Stimulated activated CD4-positive, alpha-beta T cell treated with anti-CD3 and anti-CD28 coated beads, TNF-alpha, amount 100 ng/mL, for 24 hours (primary cell): ENCODE measurements at places on chromosomes 11 and 22.

GRCh38 chr22:48099671-48100070, 1337.2 kb downstream of the TBC1D22A start:
- DNase-seq: no peak

GRCh38 chr11:125070699-125071254, 7.7 kb downstream of the SLC37A2 start:
- no peak for DNase-seq

- DNase-seq: no peak
Observed at GRCh38 chr11:102061276-102061675, 14.0 kb downstream of the CFAP300 start.

- no peak for DNase-seq
Observed at GRCh38 chr11:94281324-94281723, 23.1 kb upstream of the IZUMO1R start.

DNA sequence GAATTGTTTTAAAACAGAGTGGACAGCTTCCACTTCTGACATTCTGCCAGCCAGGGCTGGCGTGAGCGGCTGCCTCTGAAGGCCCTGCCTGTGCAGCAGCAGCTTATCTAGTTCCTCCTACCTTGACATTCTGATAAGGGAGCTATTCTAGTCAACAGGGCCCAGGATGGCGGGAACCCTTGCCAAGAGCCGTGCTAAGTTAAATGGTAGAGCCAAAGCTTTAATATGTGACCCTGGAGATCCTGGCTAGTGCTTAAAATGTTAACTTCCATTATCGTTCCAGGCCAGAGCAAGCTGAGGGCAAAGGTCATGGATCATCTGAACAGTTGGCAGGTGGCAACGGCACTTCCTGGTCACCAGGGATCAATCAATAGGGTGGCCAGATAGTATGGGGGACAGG, 3.5 kb downstream of the KCNJ5 start:
- no peak for DNase-seq

DNA sequence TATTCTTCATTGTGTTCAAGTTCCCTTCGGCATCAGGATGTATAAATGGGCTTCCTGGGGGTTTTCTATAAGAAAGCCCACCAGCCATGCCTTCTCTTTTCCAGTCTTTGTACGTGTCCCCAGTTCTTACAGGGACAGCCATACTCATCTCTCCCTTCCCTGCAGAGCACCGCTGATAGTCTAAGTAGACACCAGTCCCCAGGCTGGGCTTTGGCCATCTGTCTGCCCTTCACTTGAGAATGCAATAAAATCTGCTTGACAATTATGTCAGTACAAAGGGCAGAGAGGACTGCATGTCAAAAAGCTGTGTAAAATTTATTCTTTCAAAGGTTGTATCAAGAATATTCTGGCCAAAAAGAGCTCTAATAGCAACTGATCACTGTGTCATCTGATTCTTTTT, 27.3 kb downstream of the NTM start:
- no peak for DNase-seq

- no peak for DNase-seq
Observed at GRCh38 chr11:118057251-118058145, 19.4 kb upstream of the TMPRSS4 start.

DNA sequence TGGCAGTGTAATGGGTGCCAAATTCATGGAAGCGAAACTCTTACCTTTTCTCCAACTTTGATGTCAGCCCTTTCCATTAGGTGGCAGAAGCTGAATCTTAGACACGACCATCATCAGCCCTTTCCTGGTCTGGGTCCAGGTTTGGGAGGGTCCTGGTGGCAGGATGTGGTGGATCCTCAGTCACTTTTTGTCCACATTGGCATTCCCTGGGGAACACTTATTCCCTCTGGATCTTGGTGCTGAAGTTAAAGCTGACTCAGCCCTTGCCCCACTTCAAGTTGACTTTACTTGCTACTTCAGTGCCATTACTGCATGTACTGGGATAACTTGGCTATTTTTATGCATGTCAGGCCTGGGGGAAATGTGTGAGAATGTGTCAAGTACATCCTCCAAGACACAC, 16.6 kb upstream of the NTM start:
- DNase-seq: no peak

DNA sequence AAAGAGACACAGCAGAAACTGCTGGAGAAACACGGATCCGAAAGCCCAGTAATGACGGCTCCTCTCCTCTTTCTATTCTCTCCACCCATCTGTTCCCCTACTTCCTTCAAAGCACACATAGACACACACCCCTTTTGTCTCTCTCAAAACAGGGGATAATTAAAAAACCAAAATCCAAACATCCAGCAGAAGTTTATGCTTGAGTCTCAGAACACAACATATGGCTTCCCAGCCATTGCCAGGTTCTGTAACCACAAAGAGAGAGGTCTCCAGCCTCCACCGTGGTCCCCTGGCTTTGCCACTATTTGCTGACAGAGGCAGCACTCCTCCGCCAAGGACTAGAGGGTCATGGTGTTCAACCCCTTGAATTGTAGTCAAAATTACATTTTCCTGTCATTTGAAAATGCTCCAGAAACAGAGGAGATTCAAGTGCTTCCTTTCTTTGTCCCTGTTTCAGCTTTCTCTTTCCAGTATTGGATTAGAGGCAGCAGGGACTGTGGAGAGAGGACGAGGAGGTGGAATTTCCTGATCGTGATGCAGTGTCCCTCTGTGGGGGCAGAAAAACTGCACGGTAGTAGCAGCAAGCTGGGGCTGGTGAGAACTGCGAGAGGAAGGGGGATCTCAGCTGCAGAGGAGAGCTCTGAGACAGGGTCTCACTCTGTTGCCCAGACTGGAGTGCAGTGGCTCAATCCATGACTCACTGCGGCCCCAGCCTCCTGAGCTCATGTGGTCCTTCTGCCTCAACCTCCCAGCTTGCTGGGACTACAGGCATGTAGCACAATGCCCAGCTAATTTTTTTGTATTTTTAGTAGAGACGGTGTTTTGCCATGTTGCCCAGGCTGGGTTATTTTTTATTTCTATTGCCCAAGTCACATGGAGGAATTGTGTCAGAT, 60.3 kb downstream of the UBASH3B start:
- no peak for DNase-seq

DNA sequence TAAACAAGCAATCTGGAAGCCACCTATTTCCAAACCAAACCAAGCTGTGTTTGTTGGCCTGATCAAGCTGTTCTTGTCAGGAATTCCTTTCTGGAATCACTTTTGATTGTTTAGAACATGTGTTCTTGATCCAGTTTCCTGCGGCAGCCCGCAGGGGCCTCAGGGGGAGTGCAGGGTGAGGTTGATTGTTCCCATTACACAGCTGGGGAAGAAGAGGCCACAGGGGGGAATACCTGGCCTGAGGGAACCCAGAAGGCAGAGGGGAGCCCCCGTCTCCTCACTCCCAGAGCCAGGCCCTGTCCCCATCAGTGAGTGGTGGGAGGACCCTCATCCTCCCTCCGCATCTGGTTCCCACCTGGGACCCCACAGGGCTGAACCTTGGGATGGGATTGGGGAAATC, 4.2 kb downstream of the MRGPRD start:
- no peak for DNase-seq
